ENCODE measurements at places on chromosomes 16 and 17.

GRCh38 chr17:3724378-3725077 is 825 bp downstream of the HASPIN start:
- DNase-seq: no peak

- no peak for DNase-seq
Observed at GRCh38 chr17:49397586-49397985, 17.1 kb downstream of the PHB1 start.

DNA sequence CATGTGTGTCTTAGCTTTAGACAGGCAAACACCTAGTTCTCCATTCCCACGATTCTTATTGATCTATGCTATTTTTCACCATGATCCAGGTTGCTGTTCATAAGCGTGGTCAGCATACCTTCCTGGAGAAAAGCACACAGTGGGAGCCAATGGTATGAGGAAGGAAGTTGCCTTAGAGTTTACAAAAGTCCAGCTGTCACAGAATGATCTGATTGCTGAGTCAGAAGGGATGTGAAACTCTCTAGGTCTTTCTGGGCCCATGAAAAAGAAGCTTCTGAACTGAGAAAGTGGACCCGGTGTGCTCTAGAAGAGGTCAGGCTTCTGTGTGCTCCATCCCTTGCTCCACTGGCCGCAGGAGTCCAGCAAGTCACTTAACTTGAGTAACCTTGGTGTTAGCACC is 71.0 kb upstream of the CCL1 start:
- no peak for DNase-seq

- no peak for DNase-seq
Observed at GRCh38 chr16:5508371-5508770, 410.8 kb upstream of the EEF2KMT start.

GRCh38 chr17:44362949-44363612 is 572 bp downstream of the FAM171A2 start:
- peak; percentile 80 for DNase-seq

DNA sequence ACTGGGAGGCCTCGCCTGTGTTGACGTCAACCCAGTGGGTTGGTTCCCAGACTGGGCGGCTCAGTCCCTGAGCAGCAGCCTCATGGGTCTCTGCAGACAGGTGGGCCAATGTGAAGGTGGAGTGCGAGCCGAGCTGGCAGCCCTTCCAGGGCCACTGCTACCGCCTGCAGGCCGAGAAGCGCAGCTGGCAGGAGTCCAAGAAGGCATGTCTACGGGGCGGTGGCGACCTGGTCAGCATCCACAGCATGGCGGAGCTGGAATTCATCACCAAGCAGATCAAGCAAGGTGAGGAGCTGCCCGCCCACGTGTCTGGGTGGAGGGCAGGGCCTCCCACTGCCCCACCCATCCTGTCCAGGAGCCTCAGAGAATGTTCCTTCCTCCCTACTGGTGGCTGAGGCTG is 44.1 kb downstream of the MRC2 start:
- peak; percentile 83 for DNase-seq

DNA sequence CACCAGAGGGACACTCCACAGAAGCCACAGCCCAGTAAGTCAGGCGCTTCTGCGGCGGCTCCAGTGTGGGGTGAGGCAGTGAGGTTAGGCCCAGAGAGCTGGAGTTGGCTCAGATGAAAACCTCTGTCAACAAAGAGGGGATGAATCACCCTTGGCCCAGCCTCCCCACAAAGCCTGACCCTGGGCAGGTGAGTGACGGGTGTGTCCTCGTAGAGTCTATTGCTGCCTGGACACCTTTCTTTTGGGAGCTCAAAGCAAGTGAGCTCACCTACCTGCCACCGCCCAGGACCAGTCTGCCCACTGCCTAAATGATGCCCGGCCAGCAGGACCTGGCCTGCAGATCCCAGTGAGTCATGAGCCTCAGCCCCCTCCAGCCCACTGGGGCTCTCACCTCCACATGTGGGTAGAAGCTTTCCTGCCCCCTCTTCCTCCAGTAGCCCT is 24.9 kb upstream of the DBNDD1 start:
- DNase-seq: no peak

GRCh38 chr17:82592289-82592766 is 55.9 kb downstream of the WDR45B start:
- DNase-seq: no peak

GRCh38 chr16:55686671-55687070 is 30.9 kb downstream of the SLC6A2 start:
- no peak for DNase-seq

DNA sequence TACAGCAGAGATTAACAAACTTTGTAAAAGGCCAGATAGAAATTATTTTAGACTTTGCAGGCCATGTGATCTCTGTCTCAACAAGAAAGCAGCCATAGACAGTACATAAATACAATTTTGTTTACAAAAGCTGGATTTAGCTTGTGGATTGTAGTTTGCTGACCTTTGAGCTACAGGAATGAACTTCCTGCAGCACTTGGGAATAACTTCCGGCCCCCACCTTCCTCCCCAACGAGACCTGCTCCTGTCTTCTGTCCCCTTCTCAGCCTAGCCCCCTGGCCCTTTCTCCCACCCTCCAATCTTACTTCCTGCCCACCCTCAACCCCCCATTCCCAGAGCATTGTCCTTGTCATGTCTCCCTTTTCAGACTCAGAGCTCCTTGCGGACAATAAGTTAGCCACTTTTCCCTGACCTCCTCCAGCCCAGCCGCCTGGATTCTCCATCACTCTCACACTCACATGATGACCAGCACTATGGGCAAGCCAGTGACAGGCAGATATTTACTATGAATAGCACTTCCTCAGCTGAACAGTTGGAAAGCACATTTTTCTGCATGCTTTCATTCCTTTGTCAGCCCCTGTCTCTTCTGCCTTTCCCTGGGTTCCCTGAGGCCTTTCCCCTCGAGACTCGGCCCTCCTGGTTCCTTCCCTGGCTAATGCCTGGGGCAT is 27.6 kb upstream of the DLX3 start:
- DNase-seq: no peak

- DNase-seq: peak; percentile 29
Observed at GRCh38 chr17:79156463-79157095, 82.0 kb downstream of the ENGASE start.

- DNase-seq: peak; percentile 57
Observed at GRCh38 chr17:21193031-21193430, 20.9 kb downstream of the TMEM11 start.

- DNase-seq: peak; percentile 64
Observed at GRCh38 chr16:12898551-12898950, 2.8 kb upstream of the SHISA9 start.

DNA sequence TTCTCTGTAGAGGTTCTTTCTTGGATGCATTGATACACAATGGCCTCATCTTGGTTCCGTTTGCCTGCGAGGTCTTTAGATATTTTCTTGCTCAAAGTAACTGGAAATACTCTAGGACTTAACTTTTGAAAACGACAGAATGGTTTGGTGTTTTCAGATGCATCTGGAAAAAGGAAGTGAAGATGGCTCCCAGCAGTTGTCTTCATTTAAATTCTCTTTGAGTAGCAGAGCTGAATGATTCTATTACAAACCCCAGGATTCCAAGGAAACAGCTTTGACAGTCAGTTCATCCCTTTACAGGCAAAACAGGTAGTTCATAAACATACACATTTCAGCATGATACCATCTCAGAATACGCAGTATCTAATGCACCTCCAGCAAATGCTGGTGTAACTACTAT is 54.8 kb downstream of the PSMD12 start:
- no peak for DNase-seq

DNA sequence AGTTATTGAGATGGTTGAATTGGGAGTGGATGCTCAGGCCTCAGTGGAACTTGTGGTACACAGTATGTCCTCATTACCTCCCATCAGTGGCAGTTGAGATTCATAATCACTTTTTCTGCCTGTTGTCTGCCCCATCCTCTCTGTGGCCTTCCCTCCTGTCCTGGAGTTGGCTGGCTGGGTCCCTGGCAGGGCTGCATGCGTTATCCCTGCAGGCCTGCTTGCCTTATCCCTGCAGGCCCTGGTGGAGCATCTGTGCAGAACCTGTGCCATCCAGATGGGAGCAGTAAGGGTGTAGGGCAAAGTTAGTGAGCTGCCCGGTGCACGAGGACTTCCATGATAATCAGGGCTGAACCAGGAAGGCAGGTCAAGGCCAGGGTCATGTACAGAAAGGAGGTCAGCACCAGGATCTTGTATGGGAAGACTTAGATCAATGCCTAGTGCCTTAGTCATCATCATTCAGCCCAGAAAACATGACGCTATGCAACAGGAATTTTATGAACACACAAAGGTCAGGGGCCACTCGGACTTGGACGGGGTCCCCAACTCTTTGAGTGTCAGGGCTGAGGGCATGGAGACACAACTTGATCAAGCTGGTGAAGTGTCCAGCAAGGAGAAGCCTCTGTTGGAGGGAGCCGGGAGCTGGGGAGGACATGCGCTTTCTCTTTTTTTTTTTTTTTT is 47.2 kb downstream of the ABCC1 start:
- no peak for DNase-seq

DNA sequence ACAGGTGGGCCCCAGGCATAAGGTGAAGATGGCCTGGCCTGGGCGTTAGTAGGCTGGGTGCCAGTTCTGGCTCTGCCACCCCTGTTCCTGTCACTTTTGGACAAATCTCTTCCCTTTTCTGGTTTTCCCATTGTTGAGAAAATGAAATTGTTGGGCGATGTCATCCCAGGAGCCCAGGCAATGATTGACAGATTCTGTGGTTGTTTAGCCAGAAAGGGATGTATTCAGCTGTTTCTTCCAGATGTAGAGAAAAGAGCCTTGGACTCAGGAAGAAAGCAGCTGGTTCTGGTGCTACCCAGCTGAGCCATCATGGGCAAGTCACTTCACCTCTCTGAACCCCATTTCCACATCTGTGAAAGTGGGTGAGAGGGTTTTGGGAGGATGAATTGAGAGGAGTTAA is 60.1 kb upstream of the MRTFB start:
- DNase-seq: no peak

DNA sequence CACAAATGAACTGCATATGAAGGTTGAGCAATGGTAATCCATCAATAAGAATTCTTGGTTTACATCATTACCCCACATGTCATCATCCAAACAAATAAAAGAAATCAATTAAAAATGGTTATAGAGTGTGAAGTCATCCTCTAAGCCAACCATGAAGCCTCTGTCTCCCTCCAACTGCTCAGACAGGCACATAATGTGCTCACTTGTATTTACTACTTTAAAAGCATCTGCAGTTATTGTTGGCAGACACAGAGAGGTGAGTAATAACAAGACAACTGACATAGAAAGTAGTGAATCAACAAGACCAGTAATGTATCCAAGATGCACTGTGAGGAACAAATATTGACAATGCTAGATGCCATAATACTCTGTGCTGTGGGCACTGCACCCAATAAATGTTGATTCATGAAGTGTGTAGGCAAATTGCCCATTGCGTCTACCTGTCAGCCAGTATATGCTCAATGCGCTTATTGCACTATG is 20.0 kb downstream of the ADAMTS18 start:
- DNase-seq: peak; percentile 45

DNA sequence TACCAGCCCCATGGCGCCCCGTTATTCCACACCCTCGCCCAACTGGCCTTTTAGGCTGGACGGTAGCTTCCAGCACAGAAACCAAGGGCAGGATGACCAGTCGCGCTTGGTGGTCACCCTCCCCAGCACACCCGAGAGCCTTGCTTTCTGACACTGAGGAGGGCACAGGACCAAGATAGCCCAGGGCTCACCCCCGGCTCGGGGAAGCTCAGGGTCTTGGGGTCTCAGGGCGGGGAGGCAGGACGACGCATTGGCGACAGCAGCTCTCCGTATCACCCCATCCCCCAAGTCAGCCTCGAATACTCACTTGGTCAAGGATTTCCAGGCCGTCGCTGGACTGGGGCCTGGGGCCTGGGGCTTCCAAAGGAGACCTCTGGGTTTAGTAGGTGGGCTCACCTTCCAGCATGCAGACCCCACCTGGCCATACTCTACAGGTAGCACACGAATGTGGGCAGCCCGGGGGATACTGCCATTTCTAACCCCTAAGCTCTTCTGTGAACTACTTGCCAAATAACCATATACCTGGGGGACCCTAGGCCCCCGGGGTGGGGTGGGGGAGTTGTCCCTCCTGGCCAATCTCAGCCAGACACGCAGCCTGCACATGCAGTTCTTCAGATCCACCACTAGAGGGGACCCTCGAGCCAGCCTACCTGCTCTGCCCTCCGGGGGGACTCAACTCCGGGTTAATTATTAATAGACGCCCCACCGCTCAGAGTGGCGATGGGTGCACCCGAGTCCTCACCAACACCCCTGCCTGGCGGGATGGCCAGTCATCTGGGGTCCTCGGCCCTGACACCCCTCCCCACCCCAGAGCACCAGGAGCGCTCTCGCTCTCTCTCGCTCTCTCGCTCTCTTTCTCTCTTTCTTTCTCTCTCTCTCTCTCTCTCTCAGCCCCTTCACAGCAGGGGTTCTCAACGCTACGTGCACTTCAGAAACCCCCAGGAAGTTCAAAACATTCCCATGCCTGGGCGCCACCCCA is 30.0 kb downstream of the TBC1D16 start:
- DNase-seq: peak; percentile 70

GRCh38 chr17:17816240-17816814 is 20.5 kb downstream of the SREBF1 start:
- no peak for DNase-seq

DNA sequence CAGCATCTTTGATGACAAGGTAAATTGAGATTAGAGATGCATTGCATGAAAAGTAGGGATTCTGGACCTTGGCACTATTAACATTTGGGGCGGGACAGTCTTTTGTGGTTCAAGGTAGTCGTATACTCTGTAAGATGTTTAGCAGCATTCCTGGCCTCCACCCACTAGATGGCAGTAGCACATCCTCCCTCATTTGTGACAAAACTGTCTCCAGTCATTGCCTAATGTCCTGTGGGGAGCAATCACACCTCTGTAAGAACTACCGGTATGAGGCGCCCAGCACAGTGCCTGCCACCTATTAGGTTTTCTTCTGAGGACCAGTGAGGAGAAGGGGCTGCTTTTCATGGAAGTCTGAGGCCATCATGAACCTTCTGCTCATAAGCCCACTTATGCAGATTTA is 180.8 kb downstream of the RBFOX1 start:
- DNase-seq: peak; percentile 46

DNA sequence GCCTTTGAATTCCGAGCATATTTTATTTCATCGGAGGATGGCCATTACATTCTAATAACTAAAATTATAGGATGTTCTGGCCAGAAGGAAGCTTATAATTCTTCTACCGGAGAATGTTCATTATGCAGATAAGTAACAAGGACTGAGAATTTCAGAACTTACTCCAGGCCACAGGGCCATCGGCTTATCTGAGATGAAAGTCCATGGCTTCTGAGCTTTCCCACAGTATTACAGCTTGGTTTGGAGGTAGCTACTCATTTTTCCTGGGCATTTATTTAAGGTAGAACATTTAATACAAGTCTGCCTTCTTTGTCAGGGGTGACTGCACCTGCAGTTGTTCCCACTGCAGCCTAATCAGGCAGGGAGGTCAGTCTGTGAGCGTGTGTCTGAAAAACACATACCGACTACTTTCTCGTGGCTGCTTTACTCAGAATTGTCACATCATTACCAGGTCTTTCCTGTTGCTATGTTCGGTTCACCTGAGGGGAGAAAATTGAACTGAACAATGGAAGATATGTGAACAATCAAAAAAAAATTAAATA is 219.7 kb upstream of the CPHXL start:
- no peak for DNase-seq

GRCh38 chr16:67170949-67171649 is 761 bp downstream of the NOL3 start:
- no peak for DNase-seq

- DNase-seq: no peak
Observed at GRCh38 chr17:5131146-5131715, 15.4 kb downstream of the USP6 start.

GRCh38 chr16:50172195-50172922 is 19.3 kb downstream of the TENT4B start:
- DNase-seq: no peak

GRCh38 chr16:70635336-70636016 is 10.9 kb upstream of the IL34 start:
- DNase-seq: peak; percentile 13

GRCh38 chr16:87541147-87541871 is 48.5 kb upstream of the ZCCHC14 start:
- DNase-seq: no peak

Data from NCI-H69 (cell line).